Inflammatory macrophage treated with lipopolysaccharide for 4 hours (primary cell): ENCODE measurements at places on chromosomes 16 and 17.

GRCh38 chr17:6347776-6348175 lies 87.1 kb downstream of the AIPL1 start:
- DNase-seq, result no peak

GRCh38 chr17:39697961-39698360 lies 1.9 kb upstream of the ERBB2 start:
- DNase-seq, result no peak

- DNase-seq, result no peak
Observed at GRCh38 chr17:65527857-65528591, 33.4 kb downstream of the AXIN2 start.

DNA sequence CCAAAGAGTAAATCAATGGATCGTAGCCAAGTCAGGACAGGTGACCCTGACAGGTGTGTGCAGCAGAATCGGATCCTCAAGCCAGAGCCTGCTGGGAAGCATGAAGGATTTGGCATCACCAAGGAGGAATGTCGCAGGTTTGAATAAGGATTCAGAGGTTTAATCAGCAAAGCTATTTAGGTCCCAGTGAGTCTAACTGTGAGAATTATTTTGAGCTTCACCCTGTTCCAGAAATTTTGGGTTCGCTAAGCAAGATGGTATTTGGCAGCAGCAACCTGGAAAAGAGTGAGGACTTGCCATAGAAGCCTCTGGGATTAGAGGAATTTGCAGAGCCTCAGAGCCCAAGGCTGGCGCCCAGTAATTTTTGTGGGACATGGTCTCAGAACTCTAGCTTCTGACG lies 173.0 kb downstream of the CCDC182 start:
- DNase-seq, result no peak

DNA sequence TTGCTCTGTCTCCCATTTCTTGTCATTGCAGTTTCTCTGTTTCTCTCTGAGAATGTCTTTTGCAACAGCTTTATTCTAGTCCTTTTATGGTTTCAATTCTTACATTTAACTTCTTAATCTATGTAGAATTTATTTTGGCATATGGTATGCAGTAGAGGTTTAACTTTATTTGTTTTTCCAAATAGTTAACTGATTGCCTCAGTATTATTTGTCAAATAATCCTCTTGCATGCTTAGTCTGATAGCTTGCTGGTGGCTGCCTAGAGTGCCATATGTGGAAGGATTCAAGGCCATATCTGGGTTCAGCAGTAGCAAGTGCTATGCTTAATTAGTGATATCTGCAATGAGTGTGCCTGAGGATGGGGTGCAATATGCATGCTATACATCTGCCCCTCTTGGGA lies 6.9 kb downstream of the SNTB2 start:
- DNase-seq, result no peak

GRCh38 chr17:69560987-69561441 lies 146.5 kb downstream of the MAP2K6 start:
- DNase-seq, result no peak

DNA sequence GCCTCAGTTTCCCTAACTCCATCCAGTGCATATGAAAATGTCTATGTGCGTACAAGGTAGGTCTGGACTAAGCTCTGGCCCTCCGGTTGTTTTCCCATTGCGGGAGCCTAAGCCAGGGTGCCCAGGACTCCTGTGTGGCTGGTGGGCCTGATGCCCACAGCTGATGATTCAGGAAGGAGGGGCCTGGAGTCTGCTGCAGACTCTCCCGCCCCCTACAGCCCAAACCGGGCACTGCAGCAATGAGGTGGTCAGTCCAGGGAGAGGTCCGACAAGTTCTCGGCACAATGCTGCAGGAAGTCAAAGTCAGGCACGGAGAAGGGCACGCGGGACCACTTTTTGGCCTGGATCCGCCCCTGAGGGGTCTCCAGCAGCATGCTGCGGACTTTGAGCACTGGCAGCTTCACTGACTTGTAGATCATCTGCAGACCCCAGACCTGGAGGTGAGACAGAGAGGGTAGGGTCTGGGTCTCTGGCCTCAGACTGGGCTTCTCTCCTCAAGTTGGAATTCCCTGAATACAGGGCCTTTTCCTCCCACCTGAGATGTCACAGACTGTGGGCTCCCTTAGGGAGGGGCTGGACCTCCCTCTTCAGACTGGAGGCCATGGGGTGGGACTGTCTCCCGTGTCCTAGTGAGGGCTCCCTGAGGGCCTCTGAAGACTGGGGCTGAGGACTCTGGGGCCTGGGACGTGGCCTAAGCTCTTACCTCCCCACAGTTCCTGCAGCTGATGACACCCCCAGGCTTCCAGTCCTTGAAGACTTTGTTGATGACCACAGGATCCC lies 3.4 kb upstream of the ZNF385C start:
- DNase-seq, result peak; percentile 75
